ENCODE measurements at places on chromosomes 2 and 18.

GRCh38 chr2:38549851-38550250 is 52.9 kb downstream of the HNRNPLL start:
- DNase-seq = no peak

GRCh38 chr2:235745597-235745996 is 251.8 kb downstream of the AGAP1 start:
- DNase-seq = no peak

DNA sequence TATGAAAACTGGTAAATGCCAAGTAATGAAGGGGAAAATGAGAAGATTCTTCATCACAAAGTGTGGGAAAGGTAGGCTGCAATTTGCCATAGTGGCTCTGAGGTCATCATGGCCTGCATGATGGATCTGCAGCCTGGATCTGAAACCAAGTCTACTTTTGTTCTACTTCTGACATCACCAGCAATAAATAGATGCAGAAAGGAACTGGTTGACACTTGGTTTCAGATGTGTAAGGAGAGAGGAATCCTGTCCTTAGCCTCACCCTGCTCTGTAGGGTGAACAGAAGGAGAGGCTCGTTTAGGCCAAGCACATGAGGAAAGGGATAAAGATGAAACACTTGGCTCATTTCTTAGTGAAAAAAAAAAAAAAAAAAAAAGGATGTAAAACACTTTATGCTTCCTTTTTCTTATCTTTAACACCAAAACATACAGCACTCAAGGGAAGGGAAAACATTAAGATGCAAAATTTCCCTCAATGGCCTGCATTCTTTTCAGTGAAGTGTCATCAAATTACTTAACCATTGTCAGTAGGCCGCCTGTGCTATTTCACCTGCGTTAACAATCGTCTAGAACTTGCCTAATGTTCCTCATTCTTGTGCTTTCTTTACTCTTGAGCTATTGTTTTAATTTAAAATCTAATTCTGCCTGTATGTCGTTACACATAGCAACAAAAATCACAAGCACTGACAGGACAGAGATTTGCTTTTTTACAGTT is 3.9 kb downstream of the NEB start:
- DNase-seq = no peak

GRCh38 chr2:17933256-17933655 is 54.8 kb downstream of the KCNS3 start:
- DNase-seq = no peak

DNA sequence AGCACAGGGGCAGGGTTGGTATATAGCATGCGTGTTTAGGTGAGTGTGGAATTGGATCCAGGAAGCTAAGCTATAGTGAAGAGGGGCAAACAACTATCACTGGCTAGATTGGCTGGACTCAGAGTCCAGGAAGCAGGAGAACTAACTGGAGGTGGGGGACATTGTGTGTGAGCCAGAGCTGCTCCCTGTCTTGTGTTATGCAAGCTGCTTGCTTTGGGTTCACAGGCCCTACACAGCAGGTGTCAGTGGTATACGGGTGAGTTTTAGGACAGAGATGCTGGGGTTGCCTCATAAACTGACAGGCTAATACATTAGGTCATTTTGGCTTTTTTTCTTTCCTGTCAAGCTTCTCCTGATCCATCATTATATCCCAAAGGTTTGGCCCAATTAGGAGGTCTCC is 87.5 kb downstream of the CCDC85A start:
- DNase-seq = no peak

GRCh38 chr2:95401480-95401879 is 1.0 kb upstream of the FAHD2A start:
- DNase-seq = no peak

DNA sequence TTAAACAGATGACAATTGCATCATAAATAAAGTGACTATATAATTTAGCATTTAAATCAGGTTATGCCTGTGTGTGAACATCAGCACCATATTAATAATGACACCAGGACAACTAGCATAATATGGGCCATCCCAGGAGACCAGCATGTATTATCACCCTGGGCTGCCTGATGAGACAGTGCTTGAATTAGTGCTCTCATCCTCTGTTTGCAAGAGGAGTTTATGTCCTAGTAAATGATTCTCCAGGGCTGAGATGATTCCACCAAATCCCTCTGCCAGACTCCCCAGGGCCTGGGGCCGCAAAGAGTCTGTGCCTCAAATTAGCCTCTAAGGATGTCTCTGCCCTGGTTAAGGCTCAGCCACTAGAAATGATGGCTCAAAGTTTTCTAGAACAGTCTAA is 97.7 kb downstream of the SGPP2 start:
- DNase-seq = no peak
